ENCODE measurements at places on chromosomes 3 and 15.

DNA sequence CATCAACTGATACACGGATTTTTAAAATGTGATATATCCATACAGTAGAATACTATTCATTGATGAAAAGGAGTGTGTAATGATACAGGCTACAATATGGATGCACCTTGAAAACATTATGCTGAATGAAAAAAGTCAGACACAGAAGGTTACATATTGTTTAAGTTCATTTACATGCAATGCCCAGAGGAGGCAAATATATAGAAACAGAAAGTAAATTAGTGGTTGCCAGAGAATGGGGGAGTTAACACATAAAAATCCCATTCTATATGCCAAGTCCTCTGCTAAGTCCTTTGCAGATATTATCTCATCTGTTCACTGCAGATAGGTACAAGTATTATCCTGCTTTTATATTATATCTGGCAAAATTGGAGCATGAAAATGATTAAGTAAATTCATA, 22.1 kb upstream of the CDIN1 start:
- no peak for DNase-seq

- DNase-seq: no peak
Observed at GRCh38 chr3:134346744-134347143, 27.5 kb downstream of the AMOTL2 start.

GRCh38 chr3:52820736-52821135, 9.7 kb downstream of the ITIH4 start:
- DNase-seq: no peak

GRCh38 chr3:157029365-157029790, 130.6 kb downstream of the CCNL1 start:
- DNase-seq: no peak

DNA sequence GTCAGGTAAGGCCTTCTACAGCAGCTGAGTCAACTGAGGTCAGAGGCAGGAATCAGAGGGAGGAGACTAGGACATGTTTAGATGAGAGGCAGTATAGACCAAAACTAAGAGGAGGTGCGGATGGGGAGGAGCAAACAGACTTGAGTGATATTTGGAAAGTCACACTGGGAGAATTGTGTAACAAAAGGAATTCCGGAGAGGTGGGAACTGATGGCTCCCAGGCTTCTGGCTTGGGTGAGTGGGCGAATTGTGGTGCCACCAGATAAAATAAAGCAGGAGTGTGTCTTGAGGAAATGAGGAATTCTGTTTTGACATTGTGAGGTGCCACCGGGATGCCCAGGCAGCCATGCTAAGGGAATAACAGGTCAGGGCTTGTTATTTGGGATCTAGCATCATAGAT, 3.3 kb upstream of the TM6SF1 start:
- no peak for DNase-seq

DNA sequence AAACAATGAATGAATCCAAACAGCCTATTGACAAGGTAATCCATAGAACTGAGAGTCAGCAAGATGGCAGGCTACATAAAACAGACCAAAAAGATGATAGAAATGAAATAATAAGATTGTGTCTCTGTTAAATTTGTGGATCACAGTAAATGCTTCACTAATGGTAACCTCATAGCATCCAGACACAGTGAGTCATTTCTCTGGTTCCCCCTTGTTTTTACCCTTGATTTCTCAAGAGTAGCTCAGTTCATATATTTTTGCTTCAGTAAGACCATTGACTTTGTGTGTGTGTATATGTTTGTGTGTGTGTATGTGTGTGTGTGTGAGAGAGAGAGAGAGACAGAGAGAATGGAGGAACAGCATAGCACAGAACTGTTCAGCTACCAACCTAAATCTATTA, 546.9 kb downstream of the RBMS3 start:
- no peak for DNase-seq

DNA sequence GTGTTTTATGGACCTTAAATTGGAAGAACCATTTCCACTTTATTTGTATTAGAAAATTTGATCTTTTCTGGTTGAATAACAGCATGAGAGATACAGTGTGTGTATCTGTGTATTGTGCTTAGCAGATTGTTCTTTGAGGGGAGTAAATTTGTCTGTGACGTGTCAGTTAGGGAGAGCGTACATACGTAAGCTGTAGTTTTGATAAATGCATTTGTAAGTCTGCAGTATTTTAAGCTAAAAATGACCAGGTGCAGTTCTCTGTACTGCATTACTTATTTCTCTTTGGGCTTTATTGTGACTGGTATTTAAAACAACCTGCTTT, 264.8 kb downstream of the ROBO2 start:
- DNase-seq: no peak

- no peak for DNase-seq
Observed at GRCh38 chr3:112688819-112689218, 47.9 kb upstream of the CCDC80 start.

GRCh38 chr15:78301828-78302227, 2.4 kb upstream of the SKIC8 start:
- no peak for DNase-seq

DNA sequence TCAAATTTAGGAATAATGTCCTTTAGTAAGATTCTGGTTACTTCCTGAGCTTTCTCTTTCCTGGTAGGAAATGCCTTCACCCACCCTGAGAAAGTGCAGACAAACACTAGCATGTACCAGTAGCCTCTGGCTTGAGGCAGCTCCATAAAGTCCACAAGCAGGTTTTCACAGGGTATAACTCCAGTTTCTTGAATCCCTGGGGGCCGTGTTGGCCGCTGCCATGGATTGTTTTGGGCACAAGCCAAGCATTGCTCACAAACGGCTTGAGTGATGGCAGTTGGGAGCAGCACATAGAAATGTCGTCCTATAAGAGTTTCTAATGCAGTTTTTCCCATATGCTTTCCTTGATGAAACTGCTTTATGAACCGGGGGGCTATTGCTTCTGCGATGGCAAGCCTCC, 164.1 kb downstream of the STXBP5L start:
- no peak for DNase-seq

- DNase-seq: no peak
Observed at GRCh38 chr3:170078620-170079281, 41.0 kb downstream of the GPR160 start.

DNA sequence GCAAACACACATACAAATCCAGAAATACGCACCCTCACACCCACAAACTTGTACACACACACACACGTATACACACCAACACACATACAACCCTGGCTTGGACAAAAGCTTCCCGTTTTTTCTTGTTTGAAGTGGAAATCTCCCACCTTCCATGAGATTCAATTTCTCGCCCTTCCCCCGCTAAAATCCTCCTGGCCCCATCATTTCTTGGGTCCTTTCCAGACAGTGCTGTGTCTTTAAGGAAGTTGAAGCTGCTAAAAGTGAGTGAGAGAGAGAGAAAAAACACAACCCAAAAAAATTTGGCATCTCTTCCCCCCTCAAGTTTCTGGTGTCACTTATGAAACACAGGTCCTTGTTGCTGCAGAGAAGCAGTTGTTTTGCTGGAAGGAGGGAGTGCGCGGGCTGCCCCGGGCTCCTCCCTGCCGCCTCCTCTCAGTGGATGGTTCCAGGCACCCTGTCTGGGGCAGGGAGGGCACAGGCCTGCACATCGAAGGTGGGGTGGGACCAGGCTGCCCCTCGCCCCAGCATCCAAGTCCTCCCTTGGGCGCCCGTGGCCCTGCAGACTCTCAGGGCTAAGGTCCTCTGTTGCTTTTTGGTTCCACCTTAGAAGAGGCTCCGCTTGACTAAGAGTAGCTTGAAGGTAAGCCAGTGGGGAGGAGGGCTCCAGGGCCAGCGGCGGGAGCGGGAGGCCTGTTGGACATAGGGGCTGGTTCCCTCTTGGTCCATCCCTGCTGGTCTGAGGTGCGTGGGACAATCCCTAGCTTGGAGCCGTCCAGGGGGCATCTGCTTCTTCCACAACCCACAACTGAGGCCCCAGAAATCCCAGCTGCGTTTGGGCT, at the start of gene ISLR:
ISLR (plus strand) TSS at position 331 of the 839 bp plus-strand sequence. CDS start 1,149 bp downstream, outside the sequence.
- no peak for DNase-seq

DNA sequence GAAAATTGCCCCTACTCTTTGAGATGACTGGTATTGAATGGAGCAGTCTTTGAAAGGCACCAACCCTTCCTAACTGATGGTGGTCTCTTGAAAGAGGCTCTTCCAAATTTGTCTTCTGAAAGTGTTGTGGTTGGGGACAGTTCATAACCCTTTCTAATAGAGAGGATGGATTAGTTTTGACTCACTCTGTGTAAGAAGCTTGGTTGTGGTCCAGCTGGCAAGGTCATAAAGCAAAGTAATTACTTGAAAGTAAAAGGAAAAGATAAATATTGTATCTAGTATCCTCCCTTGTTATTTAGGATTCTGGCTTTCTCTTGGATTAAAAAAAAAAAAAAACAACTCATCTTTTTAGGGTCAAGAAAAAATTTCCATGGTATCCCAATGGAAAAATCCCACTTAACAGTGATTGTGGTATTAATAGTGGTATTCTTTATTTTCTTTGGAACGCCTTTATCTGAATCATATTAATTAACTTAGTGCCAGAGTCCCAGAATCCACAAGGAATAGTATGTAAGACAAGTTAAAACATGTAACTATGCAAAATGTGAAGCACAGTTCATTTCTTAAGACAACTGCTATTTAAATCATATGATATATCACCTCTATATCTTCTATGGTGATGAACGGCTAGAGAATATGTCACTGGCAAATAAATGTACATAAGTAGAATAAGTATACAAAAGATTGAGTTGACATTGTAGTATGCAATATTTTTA, 469.3 kb upstream of the CDIN1 start:
- DNase-seq: no peak

GRCh38 chr3:48599077-48599501, 4.0 kb upstream of the COL7A1 start:
- peak; percentile 56 for DNase-seq

GRCh38 chr3:115989684-115990421, 366.5 kb downstream of the GAP43 start:
- no peak for DNase-seq

DNA sequence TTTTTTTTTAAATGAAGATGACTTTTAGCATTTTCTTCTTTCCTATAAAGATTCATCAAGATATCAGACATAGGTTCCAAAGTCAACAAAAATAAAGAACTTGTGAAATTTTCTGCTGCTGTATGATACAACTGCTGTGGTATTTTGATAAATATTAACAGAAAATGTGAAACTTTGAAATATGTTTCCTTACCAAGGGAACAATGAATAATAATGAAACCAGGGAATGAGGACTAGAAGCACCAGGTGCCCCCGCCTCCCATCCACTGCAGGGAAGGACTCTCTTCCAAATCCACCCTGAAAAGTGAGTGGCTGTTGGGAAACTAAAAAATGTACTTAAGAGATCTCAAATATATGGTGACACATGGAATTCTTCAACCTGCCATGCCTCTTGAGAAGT, 198.4 kb downstream of the FHIT start:
- DNase-seq: no peak

GRCh38 chr3:171906951-171907676, 64.0 kb downstream of the TMEM212 start:
- no peak for DNase-seq

GRCh38 chr15:64343222-64343621, 12.8 kb downstream of the CSNK1G1 start:
- DNase-seq: no peak

DNA sequence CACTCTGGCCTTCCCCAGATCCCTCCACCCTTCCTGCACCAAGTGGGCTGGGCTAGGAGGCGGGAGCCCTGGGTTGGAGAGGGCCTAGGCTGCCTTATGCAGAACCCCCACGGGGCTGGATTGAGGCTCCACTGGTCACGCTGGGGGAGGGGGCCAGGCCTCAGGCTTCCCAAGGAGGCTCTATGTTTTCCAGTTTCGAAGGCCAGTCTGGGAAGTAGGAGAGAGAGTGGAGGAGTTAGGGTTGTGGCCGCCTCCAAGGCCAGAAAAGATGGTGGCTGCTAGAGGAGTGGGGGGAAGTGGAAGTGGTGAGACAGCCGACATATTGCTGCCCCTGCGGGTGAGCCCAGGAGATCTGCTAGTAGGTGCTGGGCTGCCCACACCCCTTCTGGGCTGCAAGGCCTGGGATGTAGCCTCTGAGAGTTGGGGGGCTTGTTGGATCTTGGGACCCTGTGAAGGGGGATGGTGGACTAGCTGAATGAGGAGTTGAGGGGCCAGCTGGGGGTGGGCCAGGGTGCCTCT, 1.2 kb downstream of the GNAI2 start:
- DNase-seq: no peak

GRCh38 chr3:160435747-160436146, 13.8 kb downstream of the TRIM59 start:
- no peak for DNase-seq

DNA sequence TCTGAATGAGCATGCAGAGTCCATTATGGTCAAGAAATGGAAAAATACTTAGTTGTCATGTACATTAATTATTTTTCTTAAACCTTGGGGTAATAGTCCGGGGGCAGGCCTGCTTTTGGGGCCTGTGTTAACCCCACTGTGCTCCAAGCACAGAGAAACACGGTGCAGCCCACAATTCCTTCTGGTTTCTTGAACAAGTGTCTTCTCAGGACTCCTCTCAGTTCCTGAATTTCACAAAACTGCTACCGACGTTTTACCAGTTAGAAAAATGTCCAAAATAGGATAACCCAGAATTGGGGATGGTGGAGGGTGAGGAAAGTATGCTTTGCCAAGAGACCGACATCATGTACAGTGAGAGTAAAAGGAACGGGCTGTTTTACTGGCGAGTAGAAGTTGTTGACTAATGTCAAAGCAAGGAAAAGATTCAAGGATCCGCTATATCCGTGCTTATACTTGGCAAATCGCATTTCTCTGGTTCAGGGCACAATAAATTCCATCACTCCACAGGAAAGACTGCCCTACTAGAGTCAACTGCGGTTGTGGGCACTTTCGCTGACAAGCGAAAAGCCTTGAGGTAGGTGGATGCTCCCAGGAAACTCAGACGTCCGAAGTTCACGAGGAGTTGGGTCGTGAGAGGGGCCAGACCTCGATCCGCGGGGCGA, 495 bp upstream of the NXPE3 start:
- no peak for DNase-seq
